ENCODE measurements at places on chromosomes 4 and X.

DNA sequence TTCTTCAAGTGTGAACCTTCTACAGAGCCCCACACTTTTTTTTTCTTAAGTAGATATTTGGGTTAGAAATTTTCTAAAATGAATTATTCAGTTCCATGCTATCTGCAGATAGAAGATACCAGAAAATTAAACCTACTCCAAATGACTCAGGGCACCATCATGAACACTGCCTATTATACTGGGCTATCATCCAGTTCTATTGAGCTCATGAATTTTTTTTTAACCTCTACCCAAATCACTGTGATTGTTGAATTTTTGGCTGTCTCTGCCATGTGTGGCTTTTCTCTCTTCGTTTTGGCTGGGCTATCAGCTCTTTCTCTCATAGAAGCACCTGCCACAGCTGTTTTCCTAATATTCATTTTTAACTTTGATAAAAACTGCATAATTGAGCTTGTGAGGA is 31.0 kb upstream of the SLC34A2 start:
- no peak for ATAC-seq

GRCh38 chrX:46029777-46030176 is 515.4 kb downstream of the ZNF674 start:
- no peak for ATAC-seq

- no peak for ATAC-seq
Measured at GRCh38 chrX:15292861-15293260, 22.6 kb downstream of the ASB11 start.

GRCh38 chrX:19496711-19497110 is 18.6 kb downstream of the MAP3K15 start:
- no peak for ATAC-seq

DNA sequence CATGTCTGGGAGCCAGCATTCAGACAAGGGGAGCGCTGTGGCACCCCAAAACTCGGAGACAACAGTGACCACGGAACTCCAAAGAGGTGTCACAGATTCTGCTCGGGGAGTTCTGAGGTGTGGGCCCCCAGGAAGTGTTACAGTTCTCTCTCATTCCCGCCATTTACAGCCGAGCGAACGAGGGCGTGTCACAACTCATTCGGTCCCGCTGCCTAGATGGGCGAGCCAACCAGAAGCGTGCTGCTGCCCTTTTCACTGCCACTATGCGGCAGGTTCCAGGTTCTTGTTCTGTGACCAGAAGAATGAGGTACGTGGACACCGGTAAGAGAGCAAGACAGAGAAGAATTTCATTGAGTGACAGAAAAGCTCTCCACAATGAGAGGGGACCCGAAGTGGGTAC is 1370.6 kb upstream of the AGA start:
- no peak for ATAC-seq

- ATAC-seq = no peak
Measured at GRCh38 chr4:117949621-117950020, 84.7 kb upstream of the NDST3 start.

DNA sequence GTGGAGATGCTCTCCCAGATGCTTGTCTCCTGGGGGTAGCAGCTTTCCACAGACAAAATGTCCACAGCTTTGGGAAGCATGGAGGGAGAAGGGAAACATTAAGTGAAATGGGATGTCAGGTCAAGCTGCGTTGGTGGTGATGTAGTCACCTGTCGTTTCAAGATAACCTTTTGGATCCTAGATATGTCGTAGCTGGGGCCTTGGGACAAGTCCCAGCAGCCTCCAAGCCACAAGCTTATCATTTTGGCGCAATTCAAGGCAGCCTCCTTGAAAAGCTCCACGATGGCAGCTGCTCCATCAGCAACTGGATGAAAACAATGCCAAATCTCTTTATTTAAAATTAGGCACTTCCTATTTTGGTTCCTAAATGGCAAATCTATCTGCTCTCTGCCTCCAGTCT is 52.0 kb downstream of the RTL9 start:
- no peak for ATAC-seq

DNA sequence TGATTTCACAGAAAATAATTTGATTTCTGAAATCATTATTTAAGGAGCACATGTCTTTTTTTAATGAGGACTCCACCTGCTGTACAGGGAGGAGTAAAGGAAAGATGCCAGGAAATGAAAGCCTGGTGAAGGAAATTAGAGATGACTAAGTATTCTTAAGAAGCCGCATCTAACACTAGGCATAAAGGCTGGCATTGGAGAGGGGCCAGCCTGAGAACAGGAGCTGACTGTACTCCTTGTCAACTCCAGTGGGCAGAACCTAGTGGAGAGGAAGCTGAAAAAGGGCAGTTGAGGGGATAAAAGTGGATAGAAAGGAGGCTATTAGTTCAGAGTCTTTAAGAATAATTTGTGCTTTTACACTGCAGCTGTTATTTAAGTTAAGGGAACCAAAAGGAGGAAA is 393.0 kb downstream of the PPP1R2C start:
- ATAC-seq = no peak

DNA sequence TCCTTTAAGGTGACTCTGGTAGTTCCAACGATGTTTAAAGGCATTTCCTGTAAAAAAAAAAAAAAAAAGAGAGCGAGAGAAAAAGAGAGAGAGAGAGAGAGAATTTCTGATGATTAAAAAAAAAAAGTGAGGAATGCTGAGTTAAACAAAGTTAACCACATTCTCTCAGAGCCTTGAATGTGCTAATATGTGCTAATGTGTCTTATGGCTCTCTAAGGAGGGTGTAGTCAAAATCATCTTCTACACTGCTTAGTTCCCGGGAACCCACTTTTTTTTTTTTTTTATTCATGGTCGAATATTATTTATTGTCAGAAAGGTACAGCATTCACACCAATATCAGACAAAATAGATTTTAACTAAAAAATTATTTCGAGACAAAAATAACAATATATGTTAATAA is 111.7 kb downstream of the SNCA start:
- ATAC-seq = no peak

DNA sequence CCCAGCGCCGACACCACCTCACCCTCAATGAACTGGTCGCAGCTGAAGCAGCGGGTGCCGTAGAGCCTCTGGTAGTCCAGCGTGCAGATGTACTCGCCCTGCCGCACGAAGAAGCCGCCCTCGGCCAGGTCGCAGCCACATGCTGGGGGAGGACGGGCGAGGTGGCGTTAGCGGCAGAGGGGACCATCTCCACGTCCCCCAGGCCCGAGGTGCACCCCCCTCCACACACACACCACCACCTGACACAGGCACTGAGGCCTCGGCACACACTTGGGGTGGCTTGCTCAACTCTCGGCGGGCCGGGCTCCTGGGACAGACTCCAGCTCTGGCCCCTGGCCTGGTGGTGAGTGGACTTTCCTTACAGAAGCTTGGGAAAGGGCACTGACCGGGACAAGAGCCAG is 61.5 kb downstream of the ABLIM2 start:
- ATAC-seq = no peak

DNA sequence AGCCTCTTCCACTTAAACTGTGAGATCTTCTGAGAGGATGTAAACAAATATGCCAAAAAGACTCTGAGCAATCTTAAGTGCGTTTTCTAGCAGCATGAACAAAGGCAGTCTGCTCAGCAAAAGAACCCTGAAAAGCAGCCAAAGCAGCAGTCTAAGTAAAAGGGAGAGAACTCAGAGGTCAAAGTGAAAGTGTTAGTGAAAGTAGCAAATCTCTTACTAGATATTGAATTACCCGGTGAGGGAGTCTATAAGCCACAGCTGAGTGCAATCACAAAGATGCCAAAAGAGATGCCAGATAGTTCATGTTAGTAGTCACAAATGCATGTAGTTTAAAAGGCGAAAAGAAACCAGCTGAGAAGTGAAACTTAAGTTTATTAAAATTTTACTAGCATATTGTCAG is 7.9 kb upstream of the GNRHR start:
- ATAC-seq = peak; percentile 77

DNA sequence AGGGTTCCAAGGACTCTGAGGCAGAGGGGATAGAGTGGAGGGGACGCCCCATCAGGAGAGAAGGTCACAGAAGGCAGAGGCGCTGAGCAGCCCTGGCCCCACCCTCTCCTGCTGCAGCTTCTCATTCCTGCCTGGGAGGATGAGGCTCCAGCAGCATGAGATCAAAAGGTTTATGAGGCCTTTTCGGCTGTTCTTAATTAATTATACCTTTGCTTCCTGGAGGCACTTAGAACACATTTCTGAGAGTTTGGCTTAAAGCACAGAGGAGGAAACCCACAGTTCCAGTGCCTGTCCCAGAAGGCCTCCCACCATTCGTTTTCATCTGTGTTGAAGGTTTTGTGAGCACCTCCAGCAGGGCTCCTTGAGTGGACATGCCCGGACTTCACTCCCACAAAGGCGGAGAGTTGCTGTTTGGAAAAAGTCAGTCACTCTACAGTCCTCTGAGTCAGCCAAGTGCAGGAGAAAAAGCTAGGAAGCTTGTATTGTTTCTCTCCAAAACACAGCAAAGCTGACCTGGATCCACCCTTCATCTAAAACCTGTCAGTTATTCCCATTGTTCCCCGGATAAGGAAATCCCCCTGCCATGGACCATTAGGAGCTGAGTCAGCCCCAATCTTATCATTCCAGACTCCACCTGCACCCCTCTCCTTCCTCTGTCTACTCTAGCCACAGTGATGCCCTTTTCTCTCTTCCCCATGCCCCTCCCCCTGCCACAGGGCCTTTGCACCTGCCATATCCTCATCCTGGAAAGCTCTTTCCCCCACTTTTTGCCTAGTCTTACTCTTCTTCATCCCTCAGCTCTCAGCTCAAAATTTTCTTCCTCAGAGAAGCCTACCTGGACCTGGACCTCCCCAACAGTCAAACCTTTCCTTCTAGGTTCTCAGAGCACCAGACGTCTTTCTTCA is 276.8 kb downstream of the FBXW7 start:
- ATAC-seq = no peak

- no peak for ATAC-seq
Measured at GRCh38 chrX:1609311-1609710, 5.5 kb upstream of the ASMT start.

GRCh38 chr4:8207314-8207713 is 8.2 kb downstream of the SH3TC1 start:
- ATAC-seq = no peak

GRCh38 chr4:54898656-54899340 is 226.6 kb downstream of the KDR start:
- ATAC-seq = no peak

GRCh38 chr4:87105101-87105845 is 115.1 kb downstream of the KLHL8 start:
- no peak for ATAC-seq

GRCh38 chr4:13478707-13479106 is 5.4 kb downstream of the RAB28 start:
- no peak for ATAC-seq

DNA sequence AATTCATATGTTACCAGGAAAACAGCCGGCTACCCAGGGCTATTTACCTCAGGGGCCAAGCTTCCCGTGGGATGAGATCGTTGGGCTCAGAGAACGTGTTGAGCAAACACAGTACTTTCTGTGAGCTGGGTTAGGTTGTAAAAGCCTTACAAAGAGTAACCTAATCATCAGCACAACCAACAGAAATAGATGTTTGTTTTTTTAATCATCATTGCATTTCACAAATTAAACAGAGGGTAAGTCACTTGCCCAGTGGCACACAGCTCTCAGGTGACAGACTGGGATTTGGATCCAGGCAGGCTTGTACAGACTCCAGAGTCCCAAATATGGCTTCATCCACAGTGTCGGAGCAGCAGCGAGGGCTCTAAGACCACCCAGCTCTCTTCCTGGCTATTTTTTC is 20.1 kb downstream of the SPON2 start:
- ATAC-seq = no peak

DNA sequence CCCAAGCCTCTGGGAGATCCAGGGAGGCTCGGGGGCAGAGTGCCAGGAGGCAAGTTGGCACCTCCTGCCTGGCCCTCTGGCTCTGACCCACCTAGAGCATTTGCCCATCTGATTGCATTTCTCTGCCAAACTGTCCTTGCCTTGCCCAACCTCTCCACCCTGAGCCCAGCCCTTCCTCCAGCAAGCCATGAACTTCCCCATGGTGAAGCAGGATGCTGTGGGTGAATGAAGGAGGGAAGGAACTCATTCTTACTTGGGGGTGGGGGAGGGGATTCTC is 9.3 kb upstream of the CNGA2 start:
- ATAC-seq = no peak

DNA sequence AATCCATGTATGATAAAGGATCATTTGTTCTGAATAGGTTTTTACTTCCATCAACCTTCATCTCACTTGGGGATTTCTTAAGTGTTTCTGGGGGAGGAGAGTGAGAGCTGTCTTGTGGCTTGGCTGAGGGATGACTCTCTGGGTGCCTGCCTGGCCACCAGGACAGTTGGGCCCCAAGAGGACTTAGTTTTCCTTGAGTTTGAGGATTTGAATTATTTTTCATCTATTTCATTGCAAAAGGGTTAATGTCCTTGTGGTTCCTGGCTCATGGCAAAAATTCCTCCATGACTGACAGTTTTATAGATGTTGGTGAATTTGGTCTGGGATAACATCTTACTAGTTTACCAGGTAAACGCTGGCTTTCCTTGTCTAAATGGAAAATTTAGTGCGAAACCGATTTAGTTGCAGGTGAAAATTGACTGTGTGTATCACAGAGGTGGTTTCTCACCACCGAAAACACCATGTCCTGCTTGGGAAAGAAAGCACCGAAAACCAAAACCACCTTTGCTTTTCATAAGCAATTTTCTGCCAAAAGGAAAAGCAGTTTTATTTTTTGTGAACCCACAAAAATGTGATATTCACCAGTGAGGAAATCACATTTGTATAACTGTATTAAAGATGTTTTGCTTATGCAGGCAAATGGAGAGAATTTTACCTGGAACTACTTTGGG is 331.3 kb upstream of the SFRP2 start:
- ATAC-seq = no peak

GRCh38 chrX:24494647-24495075 is 29.6 kb downstream of the PDK3 start:
- no peak for ATAC-seq

DNA sequence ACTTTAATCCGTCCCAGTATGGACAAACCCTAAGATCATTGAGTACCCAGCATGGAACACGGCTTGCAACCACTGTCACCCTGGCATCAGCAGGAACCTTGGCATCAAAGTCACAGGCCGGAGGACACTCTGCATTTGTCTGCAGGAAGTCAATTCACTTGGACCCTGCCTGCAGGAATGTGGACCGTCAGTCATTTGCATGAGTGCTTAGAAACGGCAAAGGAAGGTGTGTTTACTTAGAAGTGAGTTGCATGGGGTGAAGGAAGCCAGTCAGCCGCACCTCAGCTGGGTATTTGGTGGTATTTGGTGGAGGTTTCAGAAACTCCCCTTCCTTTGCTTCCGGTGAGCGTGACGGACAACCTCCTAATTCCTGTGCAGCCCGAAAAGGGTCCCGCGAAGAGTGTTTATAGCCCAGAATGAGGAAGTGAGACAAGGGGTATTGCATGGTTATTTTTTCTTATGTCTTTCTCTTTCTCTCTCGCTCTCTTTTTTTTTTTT is 15.5 kb downstream of the P2RY8 start:
- ATAC-seq = peak; percentile 90

DNA sequence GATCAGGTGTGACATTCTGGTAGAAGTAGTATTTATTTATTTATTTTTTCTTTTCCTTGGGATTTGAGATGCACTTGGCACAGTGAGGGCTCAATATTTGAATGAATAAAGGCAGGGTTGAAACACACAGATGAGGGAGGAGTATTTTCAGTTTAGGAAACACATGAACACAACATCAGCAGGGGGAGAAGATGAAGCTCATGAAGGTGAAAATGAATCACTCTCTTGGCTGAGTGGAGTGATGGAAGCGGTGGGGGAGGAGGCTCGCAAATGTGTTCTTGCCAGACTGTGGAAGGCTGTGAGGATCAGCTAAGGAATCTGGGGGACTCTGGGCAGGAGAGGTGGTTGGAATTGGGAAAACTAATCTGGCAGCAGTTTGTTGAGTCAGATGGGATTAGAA is 55.3 kb downstream of the ARHGAP10 start:
- ATAC-seq = no peak

- ATAC-seq = no peak
Measured at GRCh38 chr4:6889736-6890324, 19.8 kb upstream of the TBC1D14 start.

Measured in activated CD4-positive, CD25-positive, alpha-beta regulatory T cell treated with anti-CD3 and anti-CD28 coated beads, Interleukin-2, amount 50 U/mL, for 24 hours (primary cell).